Activated T-cell treated with anti-CD3 and anti-CD28 coated beads, Interleukin-2, amount 50 U/mL, for 24 hours (primary cell): ENCODE measurements at places on chromosomes 12 and 14.

GRCh38 chr14:23302290-23303225 is at the start of gene PPP1R3E:
Gene PPP1R3E (minus strand): TSS chr14:23302859. CDS start chr14:23302576, 283 bp downstream.
- DNase-seq, result peak; percentile 89

- no peak for DNase-seq
Observed at GRCh38 chr14:78746086-78746595, 576.0 kb downstream of the NRXN3 start.

- no peak for DNase-seq
Observed at GRCh38 chr12:20483776-20484175, 115.4 kb downstream of the PDE3A start.

DNA sequence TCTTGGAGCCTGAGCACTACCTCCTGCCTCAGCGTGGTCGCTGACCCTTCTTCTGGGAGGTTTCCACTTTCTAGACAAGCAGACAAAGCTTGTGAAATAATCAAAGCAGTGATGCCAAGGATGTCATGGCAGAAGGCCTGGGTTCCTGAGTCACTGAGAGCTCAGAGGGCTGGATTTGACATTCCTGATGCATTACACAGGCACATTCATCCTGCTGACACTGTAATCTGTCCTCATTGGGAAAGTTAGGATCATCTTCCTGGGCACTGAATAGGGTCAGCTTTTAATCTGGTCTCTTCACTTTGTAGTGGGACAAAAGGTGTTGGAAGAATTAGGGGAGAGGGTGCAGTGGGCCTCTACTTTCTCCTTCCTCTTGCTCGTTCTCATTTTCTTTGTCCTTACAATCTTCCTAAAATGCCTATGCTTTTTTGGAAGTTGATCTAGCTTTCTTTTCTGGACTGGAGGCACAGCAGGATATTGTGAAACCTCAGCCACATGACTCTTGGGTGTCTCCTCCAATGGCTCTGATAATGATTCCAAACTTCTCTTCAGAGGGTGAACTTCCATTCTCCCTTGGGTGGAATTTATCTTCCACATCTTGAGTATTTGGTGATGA is 29.6 kb downstream of the EEA1 start:
- DNase-seq, result no peak

GRCh38 chr12:53200107-53200457 is 7.0 kb downstream of the ITGB7 start:
- no peak for DNase-seq

- DNase-seq, result no peak
Observed at GRCh38 chr12:24806386-24806785, 142.5 kb downstream of the BCAT1 start.

GRCh38 chr14:73397810-73398209 is 60.5 kb downstream of the NUMB start:
- DNase-seq, result no peak

GRCh38 chr12:120267736-120268135 is 2.2 kb upstream of the PXN start:
- DNase-seq, result no peak

GRCh38 chr12:132315951-132316350 is 13.4 kb downstream of the GALNT9 start:
- no peak for DNase-seq

DNA sequence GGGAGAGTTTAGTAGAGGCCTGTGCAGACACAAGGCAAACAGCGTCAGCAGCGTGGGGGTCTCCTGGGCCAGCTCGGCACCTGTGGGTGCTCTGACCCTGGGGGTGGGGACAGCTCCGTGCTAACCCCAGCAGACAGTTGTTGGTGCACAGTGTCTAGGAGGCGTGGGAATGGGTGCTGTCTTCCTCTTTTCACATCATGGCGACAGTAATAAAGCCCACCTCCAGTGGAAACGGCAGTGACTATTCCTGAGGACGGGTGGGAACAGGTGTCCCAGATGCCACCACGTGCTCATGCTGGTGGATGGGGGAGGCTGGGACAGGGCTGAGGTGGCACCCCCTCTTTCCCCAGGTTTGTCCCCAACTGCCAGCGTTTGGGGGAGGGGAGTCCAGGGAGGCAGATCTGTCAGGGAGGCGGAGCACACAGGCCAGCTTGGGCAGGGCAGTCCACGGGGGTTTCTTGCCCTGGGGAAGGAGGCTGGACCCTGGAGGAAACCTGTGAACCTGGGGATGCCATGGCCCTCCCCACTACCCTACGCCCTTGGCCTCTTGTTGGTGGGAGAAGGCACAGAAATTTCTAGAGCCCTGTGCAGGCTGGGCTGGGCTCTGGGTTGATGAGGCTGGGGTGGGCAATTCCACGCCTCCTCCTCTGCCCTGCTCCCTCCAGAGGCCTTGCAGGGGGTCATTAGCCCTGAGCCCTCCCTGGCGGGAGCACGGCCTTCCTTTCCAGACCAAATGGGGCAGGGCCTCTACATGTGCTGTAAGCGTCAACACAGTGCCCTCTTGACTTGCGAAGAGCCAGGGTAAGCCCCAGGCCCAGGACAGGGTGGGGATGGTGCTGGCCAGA is 3.8 kb downstream of the ZBTB42 start:
- no peak for DNase-seq

- no peak for DNase-seq
Observed at GRCh38 chr12:54251667-54252284, 28.1 kb downstream of the CBX5 start.

DNA sequence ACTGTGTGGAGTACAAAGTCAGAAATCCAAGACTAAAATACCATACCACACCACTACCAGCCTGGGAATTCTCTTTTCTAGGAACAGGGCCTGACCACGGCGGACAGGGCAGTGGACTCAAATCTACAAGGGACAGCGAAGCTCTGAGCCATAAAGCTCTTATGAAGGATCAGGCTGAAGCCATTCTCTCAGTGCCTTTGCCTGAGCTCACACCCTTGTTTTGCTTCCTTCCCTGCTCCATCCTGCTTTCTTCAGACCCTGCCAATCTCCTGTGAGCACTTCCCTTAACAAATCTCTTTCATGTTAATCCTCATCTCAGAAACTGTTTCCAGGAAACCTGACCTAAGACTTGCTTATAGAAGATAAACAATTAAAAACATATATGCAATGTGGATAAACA is 398.5 kb downstream of the MDGA2 start:
- DNase-seq, result no peak

DNA sequence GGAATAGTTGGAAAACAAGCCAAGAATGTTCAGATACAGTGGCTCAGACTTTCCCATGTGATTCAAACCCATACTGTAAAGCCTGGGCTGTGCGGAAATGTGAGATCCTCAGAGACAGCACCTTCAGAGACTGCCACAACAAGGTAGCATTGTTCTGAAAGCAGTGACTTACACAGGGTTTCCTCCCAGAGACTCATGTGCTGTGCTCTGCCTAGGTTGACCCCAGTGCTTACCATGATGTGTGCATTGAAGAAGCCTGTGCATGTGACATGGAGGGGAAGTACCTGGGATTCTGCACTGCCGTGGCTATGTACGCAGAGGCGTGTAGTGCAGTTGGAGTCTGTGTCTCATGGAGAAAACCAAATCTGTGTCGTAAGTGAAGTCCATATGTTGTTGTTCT is 219.4 kb downstream of the LRRK2 start:
- no peak for DNase-seq

- no peak for DNase-seq
Observed at GRCh38 chr12:49304161-49304560, 9.2 kb downstream of the PRPH start.

DNA sequence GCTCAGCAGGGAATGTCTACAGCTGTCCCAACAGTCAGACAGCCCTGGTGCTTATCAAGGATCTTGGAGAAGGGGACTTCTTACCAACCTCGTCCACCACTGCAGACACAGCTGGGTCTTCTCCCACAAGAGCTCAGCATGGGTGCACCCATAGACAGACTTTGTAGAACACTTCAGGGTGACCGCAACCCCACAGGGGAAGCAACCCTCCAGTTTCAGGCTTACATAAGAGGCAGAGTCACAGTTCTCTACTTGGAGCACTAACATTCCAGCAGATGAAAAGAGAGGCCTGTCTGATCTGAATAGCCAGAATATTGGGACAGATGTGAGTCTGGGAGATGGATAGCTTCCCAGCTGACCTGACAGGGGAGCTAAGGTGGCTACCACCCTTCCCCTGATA is 3.5 kb upstream of the CLEC1A start:
- no peak for DNase-seq

GRCh38 chr14:90536511-90537191 is 139.8 kb downstream of the CALM1 start:
- no peak for DNase-seq
